Naive thymus-derived CD4-positive, alpha-beta T cell (primary cell): ENCODE measurements at places on chromosomes 5 and 9. TPM values are rescaled to one million over a fixed set of nuclear protein-coding genes. Genes with fewer than 3 reads are reported as not detected.

- no peak for DNase-seq
Measured at GRCh38 chr9:127223266-127223665, 41.3 kb upstream of the GARNL3 start.

DNA sequence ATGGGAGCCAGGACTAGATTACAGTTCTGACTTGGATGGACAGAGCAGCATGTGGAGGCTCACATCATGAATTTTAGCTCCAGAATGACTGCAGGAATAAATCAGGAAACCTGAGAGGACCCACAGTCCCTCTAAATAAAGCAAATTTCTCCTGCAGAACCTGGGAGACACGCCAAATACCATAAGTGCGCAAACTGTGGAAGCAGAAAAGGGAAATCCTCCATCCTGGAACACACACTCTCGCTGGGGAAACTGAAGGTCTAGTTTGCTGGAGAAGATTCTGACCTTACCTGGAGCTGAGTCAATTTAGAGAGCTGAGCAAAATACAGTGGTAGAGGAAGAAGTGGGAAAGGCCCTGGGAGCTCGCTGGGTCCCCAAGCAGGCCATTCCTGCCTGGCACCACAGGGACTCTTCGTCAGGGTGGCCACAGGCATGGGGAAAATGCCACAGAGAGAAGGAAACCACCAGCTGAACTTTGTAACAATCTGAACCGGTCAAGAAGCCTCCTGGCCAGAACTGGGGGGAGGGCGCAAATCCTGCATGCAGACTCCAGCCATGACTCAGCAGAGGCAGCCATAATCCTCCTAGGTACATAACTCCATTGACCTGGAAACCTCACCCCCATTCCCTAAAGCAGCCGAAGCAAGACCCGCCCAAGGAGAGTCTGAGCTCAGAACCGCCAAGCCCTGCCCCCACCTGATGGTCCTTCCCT is 390.9 kb downstream of the LRRC70 start:
- DNase-seq: no peak

DNA sequence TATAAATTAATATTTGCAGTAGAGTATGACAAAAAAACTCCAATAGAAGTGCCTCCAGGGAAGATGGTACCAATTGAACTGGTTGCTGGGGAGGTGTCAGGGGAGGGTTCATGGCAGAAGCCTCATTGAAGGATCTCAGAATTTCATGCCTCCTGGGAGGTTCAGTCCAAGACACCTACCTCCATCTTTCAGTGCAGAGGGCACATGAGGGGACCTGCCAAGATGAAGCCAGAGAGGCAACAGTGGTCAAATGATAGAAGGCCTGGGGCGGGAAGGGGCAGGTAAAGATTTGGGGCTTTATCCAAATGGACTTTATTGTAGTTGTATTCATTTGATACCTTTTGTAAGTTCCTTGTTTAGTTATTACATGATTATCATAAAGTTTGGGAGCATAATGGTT is 25.9 kb upstream of the KCNIP1 start:
- no peak for DNase-seq

DNA sequence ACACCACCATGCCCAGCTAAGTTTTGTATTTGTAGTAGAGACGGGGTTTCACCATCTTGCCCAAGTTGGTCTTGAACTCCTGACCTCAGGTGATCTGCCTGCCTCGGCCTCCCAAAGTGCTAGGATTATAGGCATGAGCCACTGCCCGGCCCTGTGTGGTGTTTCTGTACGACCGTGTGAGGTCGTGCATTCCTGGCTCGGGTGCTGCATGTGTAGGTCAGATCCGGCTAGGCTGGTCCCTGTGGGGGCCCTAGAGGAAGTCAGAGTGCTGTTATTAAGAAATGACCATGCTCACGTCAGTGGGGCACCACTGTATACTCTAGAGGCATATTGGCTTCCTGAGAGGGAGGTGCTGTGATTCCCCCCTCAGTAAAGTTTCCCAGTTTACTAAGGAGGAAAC is 13.7 kb downstream of the WNK2 start:
- no peak for DNase-seq

GRCh38 chr5:67941614-67942401 is 273.7 kb upstream of the PIK3R1 start:
- DNase-seq: no peak

DNA sequence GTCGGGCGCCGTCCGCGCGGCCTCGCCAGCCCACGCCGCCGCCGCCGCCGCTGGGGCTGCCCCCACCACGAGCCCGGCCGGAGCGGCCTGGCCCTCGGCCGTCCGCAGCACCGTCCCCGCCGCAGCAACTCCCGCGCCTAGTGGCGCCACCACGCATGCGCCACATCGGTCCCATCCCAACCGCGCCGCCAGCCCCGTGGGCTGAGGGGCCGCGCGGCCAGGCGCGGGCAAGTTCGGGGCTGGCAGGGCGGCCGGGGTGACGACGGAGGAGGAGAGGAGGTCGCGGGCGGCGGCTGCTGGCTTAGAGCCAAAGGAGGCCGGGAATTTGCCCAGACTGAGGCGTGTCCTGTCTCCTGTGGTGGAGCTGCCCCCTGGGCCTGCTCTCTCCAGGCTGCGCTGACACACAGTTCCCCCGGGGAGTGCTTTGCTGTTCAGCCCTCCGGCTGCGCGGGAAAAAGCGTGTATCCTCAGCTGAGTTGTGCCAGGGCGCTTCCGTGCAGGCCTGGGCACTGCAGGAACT is at the start of gene TUSC1:
TUSC1 (minus strand) TSS at position 298 of the 520 bp plus-strand sequence; CDS start at position 166, 132 bp downstream.
- peak; percentile 10 for DNase-seq

The HAVCR1 gene
- 31.9 TPM for total RNA-seq

The SLC4A9 gene
- total RNA-seq: 0.96 TPM

The KLF4 gene
- 1.0 TPM for total RNA-seq

The HNRNPK gene
- total RNA-seq: 766 and 809 TPM in 2 replicates
